Stomach (tissue), 19 donors: ENCODE measurements at places on chromosomes 5 and 9.
A peak's percentile ranks its signal among the peaks of the same experiment; 100 is the strongest.

GRCh38 chr5:56983593-56984361 is 31.9 kb upstream of the MIER3 start:
- peak; percentile 47 for DNase-seq

- DNase-seq: no peak
Measured at GRCh38 chr5:3650320-3650719, 54.7 kb downstream of the IRX1 start.

DNA sequence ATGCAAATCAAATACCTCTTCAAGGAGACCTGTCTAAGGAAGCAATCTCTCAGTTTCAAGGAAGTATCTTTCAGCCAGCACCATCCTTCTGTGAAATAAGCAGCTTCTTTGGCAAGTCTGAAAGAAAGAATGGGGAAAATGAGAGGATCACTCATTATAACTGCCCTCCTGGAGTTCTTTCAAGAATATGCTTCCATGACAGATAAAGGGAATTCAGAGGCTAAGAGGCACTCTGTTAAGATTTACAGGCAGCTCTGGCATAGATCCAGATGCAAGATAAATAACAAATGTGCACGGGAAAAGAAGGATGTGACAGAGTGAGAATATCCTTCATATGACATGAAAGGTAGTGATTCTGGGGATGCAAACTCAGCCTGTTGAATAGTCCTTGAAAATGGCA is 348.2 kb upstream of the CCNG1 start:
- DNase-seq: no peak

- peak; percentile 92 for DNase-seq
Measured at GRCh38 chr5:141476132-141476911, 556 bp downstream of the PCDHGC3 start.

GRCh38 chr5:60382716-60383115 is 317.2 kb downstream of the DEPDC1B start:
- no peak for DNase-seq

- no peak for DNase-seq
Measured at GRCh38 chr9:88398016-88398415, 9.8 kb downstream of the SPIN1 start.

GRCh38 chr9:91843623-91844148 is 106.3 kb downstream of the ROR2 start:
- DNase-seq: peak; percentile 66

GRCh38 chr5:127957183-127957582 is 126.4 kb upstream of the SLC12A2 start:
- no peak for DNase-seq

DNA sequence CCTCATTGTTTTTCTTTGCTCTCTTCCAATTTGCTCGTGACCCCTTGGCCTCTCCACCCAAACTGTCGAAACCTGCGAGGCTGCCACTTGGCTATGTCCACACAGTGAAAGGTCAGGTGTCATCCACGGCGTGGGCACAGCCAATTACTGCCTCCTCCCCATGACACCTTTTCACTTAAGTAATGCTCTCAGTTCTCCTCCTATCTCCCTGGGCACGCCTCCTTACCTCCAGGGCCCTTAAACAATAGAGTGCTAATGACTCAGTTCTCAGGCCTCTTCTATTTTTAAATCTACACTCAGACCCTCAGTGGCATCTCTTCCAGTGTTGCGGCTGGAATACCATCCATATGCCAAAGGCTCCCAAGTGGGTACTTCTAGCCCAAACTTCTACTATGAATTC is 256.8 kb downstream of the ROR2 start:
- no peak for DNase-seq

GRCh38 chr9:109590966-109591365 is 92.9 kb upstream of the PTPN3 start:
- DNase-seq: peak; percentile 78

GRCh38 chr5:140365282-140365681 is 5.3 kb downstream of the SLC4A9 start:
- no peak for DNase-seq

DNA sequence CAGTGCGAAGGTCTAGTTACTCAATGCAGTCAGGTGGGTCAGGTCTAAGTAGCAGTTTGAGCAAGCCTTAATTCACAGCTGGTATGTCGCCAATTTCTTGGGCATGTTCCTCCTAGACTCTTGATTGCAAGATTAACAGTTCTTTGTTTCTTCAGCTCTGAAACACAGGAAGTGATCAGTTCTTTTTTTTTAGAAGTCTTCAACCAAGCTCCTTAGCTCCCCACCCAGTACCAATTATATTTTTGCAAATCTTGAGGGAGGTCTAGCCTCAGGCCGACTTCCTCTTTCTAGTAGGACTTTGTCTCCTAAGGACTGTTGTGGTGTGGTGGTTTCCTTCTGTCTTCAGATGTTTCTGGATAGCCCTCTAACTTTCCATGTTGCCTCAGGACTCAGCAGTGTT is 2054.2 kb downstream of the MAT2B start:
- no peak for DNase-seq

DNA sequence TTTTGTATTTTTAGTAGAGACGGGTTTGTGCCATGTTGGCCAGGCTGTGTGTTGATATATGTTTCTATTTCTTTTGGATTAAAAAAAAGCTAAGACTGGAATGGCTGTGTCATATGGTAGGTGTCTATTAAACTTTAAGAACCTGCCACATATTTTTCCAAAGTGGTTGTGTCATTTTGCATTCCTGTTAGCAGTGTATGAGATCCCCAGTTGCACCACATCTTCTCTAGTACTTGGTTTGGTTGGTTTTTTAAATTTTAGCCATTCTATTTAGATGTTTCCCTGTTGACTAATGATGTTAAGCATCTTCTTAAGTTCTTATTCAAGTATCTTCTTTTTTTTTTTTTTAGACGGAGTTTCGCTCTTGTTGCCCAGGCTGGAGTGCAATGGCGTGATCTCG is 36.2 kb upstream of the MEGF9 start:
- DNase-seq: no peak

GRCh38 chr5:74660140-74660539 is 19.6 kb upstream of the ENC1 start:
- no peak for DNase-seq

DNA sequence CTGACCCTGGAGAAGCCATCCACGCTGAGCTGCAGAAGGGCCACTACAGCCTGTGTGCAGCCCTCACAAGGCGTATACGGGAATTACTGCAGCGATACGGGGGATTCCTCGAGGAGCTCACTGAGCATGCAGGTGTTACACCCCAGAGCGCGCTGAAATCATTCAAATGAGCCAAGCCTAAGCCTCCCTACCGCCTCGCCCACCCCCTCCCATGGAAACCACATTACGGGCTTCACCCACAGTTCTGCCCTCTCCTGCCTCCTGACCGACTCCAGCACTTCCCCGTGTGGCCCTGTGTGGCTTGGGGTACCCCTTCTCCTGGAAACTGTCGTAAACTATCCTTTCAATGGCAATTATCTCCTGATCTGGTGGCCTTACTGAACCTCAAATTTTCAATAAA is 13.3 kb downstream of the SURF6 start:
- no peak for DNase-seq

GRCh38 chr5:90390326-90390725 is 19.2 kb downstream of the CETN3 start:
- no peak for DNase-seq

DNA sequence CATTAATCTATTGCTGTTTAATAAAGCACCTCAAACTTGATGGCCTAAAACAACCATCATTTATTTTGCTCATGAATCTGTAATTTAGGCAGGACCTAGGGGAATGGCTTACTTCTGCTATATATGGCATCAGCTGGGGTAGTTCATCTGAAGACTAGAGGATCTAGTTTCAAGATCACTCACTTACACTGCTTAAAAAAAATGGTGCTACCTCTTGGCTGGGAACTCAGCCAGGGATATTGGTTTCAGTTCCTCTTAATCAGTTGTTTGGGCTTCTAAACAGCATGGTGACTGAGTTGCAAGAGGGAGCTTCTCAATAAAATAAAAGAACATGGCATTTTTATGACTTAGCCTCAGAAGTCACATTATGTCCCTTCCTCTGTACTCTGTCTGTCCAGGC is 142.0 kb downstream of the FAM114A2 start:
- DNase-seq: peak; percentile 30

GRCh38 chr9:134899818-134900217 is 17.9 kb downstream of the FCN1 start:
- no peak for DNase-seq

DNA sequence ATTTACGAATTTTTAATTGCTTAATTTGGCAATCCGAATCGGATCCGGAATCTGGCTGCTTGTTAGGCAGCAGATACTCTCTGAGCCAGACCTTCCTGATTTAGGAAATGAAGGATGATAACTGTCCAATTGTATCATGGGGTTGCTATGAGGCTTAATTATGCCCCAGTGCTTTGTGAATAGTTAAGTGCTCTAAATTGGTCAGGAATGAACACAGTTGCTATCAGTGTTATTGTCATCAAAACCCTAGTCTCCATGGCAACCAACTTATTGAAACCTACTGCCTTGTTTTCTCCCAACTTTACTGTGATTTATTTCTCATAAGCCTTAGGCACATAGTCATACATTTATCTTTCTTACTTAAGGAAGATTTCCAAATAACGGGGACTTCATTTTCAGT is 47.9 kb downstream of the MAMDC2 start:
- peak; percentile 27 for DNase-seq

DNA sequence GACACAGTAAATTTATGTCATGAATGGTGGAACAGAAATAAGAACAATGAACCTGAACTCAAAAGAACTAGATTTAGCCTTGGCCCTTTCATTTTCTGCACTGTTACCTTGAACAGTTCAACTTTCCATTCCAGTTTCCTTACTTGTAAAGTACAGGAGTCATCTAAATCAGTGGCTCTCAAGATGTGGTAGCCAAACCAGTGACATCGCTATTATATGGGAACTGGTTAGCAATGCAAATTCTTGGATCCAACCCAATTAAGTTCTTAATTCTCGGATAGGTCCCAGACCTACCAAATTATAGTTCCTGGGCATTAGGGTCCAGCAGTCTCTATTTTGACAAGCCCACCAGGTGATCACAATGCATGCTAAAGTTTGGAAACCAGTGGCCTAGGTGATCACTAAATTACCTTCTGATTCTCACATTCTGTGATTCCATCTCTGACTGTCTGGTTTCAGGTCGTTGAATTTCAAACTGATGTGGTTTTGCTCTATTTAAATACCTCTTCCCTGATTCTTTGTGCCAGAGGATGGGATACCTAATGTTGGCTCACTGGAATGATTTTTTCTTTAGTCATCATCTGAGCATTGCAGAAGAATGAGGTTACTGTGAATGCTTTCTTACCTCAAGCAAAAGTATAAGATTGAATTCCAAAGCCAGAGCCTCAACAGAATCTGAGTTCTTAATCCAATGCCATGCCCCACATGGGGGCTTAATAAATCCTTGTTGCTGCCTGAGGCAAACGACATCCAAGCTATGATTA is 253.8 kb downstream of the ENC1 start:
- no peak for DNase-seq

DNA sequence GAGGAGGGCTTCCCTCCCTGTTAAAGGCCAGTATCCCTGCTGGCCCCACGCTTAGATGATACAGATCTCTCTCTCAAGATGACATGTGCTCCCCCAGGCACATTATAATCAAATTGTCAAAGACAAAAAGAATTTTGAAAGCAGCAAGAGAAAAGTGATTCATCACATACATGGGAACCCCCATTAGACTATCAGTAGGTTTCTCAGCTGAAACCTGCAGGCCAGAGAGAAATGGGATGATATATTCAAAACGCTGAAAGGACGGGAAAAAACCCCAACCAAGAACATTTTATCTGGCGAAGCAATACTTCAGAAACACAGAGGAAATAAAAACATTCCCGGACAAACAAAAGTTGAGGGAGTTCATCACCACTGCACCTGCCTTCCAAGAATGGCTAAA is 78.7 kb downstream of the CAMSAP1 start:
- no peak for DNase-seq

GRCh38 chr5:9832921-9833320 is 202.8 kb upstream of the TAS2R1 start:
- no peak for DNase-seq

GRCh38 chr9:33177086-33177485 is 9.9 kb upstream of the B4GALT1 start:
- DNase-seq: no peak

- peak; percentile 80 for DNase-seq
Measured at GRCh38 chr9:14203356-14204056, 110.4 kb downstream of the NFIB start.

DNA sequence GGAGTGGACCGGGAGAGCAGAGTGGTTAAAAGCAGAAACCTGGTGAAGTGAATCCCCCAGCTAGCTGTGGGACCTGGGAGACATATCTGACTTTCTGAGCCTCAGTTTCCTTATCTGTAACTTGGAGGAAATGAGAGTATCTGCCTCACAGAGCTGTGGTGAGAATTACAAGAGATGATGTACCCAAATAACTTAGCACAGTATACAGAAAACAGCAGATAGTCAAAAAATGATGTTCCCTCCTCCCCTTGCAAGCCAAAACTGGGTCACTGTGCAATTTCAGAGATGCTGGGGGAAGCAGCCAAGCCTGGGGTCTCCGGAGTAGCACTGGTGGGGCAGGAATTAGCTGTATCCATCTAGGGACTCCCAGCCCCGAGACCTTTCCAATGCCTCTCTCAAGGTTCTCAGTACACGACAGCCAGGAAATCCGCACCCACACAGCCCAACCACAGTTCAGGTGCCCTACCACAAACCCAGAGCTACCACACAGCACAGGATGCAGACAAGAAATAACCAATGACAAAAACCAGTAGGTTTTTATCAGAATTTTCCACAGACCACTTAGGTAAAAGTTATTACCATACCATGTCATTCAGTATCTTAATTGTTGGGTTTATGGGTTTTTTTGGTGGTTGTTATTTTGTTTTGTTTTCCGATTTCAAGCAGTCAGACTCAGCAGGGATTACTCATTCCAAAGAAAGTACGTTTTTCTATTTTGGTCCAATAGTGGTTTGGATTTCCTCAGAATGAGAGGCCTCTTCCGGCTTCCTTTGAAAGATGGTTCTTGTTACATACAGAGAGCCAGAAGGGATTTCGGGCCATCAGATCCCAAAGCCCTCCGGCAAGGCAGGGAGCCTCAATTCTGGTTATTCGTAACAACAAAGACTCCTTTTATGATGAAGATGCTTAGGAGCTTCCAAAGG is 4.9 kb upstream of the HRH2 start:
- DNase-seq: no peak
